Hematopoietic multipotent progenitor cell treated with erythropoietin and hydrocortisone succinate and interleukin-3 and kit ligand, for 4 days (in vitro differentiated cells): ENCODE measurements at places on chromosomes 12 and 14.

- no peak for DNase-seq
Observed at GRCh38 chr12:124536641-124537040, 30.8 kb downstream of the NCOR2 start.

DNA sequence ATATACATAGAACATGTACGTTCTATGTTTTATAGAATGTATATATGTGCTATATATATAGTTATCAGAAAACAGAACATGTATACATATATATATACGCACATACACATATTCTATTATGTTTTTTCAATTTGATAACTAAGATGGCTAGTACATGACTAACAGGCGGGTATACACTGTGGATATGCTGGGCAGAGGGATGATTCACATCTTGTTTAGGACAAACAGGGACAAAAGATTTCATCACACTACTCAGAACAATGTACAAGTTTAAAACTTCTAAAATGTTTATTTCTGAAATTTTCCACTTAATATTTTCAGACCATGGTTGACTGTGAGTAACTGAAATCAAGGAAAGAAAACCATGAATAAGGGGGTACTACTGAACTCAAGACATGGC lies 17.4 kb downstream of the TIMELESS start:
- no peak for DNase-seq

GRCh38 chr14:89899291-89899690 lies 55.2 kb downstream of the EFCAB11 start:
- no peak for DNase-seq

DNA sequence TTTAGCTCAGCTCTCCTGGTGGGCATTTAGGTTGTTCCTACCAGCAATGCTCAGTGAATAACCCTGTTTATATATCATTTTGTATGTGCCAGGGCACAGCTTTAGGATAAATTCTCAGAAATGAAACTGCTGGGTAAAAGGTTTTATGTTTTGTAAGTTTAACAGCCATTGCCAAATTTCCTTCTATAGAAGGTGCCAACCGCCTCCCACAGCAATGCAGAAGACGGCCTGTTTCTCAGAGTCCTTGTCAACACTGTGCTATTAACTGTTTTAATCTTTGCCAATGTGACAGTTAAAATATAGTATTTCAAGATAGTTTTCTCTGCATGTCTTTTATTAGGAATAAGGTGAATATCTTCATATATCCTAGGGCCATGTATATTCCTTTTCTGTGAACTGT lies 65.0 kb downstream of the PPP1R13B start:
- DNase-seq = no peak

DNA sequence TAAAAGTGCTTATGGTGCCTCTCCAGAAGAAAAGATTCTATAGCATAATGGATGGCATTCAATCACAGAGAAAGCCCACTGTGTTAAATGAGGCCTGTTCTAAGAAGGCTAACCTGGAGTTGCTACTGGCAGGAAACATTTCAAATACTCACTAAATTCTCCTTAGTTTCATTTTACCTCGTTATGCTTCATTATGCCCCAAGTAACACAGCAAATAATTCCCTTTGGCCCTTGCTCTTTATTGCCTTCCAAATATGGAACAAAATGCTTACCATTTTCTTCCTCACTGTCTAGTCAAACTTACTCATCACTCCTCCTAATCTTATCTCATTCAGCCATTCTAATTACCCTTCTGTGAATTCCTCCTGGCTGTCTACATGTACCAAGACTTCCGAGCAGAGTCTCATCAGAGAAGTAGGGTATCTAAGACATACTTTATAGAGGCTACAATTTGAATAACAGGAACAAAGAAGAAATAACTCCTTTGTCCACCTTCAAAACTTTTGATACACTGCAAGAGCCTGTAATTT lies 292.1 kb upstream of the CLEC14A start:
- no peak for DNase-seq

- peak; percentile 20 for DNase-seq
Observed at GRCh38 chr12:106907411-106907810, 48.3 kb upstream of the TMEM263 start.

GRCh38 chr12:104495786-104496185 lies 39.0 kb downstream of the CHST11 start:
- DNase-seq = no peak

DNA sequence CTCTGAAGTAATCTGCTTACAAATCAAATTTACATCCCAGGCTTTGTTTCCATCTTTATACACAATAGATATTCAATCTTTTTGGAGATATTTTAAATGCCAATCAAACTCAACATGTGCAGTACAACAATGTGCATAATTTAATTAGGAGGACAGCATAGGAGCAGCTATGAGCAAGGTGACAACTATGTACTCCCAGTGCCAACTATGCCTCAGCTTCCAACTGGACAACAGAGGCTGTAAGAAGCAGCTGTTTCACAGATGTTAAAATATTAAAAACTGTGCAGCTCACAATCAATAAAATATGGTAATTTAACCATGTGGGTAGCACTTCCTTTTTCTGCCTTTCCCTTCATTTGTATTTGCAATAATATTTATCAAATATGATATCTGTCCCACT lies 99.9 kb downstream of the ST8SIA1 start:
- no peak for DNase-seq

DNA sequence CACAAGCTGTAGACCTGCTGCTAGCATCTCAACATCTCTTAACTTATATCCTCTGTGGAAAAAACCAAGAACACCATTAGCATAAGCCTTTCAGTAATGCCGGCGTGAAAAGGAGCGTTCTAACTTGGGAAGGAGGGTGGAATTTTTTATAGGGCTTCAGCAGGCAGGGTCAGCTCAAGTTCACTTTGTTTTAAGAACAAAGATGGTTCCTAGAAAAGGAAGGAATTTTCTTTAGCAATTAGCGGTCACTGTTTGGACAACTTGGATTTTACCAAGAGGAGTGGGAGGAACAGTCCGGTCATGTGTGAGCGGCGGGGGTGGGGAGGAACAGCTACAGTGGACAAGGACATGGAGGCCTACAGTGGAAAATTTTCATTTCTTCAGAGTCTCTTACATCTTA lies 35.9 kb downstream of the BBS10 start:
- DNase-seq = no peak

DNA sequence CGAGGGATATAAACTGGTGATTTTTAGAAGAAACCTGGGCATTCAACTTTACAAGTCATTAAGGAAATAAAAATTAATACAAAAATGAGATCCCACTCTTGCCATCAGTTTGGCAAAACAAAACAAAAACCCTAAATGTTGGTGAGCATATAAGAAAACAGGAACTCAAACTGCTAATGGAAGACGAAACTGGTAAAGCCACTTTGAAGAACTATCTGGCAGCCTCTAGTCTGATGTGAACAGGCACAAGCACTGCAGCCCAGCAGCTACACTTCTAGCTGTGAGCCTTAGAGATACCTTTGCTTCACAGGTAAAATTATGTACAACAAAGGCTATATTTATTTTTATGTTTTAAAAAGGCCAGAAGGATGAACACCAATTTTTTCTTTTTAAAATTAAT lies 459.6 kb downstream of the ZFP36L1 start:
- no peak for DNase-seq

GRCh38 chr12:90257927-90258624 lies 549.4 kb upstream of the ATP2B1 start:
- no peak for DNase-seq

DNA sequence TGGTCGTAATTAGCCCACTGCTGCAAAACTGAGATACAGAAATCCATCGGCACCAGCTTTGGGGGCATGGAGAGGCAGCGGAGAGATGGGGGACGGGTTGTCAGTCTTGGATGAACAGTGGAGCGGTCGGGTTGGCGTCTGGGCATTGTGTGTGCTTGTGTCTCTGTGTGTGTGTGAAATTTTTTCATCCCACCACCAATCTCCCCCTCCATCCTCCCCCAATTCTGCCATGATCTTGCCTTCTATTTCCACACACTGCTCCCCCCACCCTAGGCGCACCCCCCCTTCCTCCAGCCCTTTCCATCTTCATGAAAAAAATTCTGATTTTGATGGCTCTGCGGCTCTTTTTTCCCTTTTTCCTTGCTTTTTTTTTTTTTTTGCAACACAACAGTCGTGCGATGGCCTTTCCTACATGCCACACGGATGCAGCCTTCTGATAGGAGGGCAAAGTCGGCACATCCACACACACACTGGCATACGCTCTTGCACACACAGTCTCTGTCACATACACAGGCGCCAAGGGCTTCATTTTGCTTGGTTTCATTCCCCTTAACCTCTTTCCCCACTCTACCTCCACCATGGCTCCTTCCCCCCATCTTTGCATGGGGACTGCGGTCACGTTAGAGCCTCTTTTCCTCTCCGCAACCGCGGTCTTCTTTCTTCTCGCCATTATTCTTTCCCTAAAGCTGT lies 3.3 kb downstream of the NRXN3 start:
- no peak for DNase-seq

GRCh38 chr12:31631809-31632208 lies 27.7 kb upstream of the ETFBKMT start:
- DNase-seq = no peak

DNA sequence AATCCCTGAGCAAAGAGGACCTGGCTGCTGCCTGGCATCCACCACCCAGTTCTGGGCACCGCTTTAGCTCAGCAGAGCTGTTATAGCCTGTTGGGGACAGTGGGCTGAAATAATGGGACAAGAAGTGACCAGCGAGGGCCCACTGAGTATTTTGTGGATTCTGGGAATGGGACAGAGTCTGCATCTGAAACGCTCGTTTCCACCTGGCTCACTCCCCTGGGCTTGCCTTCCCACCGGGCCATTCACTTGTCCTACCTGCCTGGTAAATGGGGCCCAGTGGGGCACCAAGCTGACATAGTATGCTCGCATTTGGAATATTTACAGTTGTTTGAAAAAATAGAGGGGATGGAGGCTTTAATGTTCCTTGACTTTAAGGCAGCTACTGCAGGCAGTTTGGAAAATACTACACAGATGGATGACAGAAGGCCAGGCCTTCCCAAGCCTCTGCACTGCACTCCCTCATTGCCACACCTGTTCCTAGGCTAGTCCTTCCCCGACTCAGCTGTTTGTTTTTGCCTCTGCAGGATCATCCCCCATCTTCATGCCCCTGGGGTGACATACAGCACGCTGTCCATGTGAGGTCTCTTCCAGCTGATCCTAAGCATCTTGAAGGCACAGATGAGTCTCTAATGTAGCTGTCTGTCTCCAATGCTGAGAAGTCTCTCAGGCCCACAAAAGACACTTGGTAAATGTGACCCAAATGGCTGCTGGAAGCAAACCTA lies 61.3 kb upstream of the DICER1 start:
- DNase-seq = no peak

DNA sequence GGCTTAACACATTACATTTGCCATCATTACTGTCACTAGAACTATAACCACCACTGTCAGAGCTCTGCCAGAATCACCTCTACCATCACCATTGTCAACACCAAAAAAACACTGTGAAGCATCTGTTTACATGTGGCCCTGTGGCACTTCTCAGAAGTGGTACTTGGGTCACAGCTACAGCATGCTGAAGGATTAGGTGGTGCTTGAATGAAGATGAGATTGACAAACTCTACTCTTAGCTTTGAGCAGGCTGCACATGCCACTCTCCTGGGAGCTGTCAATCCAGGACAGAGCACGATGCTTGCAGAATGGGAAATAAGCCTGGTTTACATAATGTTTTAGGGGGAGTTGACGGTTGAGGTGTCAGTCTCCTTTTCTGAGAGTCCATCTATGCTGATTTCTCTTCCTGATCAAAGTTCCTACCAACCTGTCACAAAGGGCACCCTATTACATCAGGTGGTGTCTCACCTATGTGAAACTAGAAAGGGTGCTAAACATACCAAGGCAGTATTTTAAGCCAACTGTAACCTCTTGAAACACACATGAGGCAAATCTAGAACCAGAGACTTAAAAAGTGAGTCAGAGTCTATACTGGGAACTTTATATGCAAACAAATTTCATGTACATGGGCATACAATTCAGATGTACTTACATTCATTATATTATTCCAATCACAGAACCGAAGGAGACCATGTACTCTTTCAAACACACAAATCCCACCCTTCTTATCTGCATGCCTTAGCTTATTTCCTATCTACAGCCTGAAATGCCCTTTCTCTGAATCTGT lies 258.7 kb downstream of the EMP1 start:
- no peak for DNase-seq

DNA sequence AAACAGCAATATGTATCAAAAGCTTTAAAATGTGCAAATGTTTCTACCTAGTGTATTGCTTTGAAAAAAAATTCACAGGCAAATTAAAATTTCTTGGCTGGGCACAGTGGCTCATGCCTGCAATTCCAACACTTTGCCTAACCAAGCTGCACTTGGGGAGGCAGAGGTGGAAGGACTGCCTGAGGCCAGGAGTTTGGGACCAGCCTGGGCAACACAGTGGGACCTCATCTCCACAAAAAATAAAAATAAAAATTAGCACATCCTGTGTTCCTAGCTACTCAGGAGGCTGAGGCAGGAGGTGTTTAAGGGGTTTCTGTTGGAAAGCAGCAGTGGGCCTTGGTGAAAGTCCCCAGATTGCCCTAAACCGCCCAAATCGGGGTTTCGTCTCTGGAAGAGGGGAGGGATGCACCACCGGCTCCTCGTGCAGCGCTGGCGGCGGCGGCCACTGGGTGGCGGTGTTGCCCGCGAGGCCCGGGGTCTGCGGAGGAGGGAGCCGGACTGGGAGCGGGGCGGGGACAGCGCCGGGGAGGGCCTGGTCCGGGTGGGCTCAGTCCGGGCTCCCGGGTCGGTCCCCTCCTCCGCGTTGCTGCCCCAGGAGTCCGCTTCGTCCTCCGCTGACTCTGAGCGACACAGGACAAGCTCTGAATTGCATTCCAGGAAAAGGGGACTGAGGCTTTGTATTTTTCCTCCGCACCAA lies 265.6 kb downstream of the AACS start:
- peak; percentile 62 for DNase-seq

DNA sequence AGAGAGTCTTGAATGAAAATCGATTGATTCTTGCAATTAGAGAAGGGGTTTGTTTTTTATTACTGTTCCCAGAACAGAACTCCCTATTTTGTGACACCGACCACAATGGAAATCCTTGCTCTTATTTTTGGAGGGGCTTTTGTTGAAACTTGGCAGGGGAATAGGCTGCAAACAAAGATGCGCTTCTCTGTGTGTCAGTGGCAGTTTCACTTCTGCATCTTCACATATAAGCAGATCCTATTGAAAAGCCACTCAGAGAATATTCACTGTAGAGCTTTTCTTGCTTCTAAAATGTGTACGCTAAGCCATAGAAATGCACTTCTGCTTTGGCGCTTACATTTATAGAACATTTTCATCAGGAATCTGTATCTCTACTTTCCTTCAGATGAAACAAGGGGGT lies 1822.4 kb upstream of the SEL1L start:
- DNase-seq = no peak

DNA sequence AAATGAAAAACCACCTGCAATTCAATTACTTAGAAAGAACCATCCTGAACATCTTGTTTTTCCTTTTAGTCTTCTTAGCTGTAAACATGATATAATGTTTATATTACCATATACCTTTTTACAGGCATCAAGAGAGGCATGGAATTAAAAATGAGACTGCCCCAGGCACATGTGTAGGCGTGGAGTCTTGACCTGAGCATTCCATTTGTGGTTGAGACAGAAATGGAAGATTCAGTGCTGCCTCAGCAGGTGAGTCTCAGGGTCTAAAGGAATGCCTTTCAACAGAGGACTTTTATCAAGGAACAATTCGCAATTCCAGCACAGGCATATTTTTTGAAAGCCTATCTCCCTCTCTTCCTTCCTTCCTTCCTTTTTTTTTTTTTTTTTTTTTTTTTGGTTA lies 8.0 kb upstream of the NANOGNB start:
- no peak for DNase-seq
